ENCODE measurements at places on chromosomes 16 and 17.

GRCh38 chr16:30166202-30166902 lies 17.1 kb upstream of the CORO1A start:
- DNase-seq, result peak; percentile 65

- DNase-seq, result no peak
Observed at GRCh38 chr16:72896485-72897118, 151.3 kb downstream of the ZFHX3 start.

DNA sequence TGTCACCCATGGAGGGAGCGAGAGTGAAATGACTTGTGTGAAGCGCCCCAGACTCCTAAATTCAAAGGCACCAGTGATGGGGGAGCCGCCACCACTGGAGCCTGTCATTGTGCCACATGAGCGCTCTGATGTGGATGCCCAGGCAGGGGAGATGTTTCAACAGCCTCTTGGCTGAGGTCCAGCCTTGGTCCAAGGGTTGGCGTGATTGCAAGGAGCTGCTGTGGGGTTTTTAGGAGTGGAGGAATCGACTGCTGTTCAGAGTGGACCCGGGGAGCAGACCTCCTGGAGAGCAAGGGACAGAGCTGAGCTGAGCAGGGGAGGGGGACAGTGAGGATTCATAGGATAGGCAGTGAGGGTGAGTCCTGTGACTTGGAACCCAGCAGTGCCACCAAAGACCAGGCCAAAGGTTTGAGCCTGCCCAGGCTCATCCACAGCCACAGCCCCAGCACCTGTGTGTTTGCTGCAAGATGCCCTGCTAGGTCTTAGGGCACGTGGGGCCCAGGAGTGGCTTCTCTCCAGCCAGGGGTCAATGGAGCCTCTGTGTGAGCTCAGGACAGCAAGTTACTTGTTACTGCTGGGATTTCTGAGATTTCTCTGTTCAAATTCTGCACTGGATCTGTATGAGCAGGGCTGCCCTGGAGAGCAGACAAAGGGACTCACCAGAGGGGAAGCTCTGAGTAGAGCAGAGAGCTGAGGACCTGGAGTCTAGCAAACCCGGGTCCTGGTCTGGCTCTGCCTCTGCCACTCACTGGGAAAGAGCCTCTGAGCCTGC lies 20.3 kb downstream of the RHBDL3 start:
- no peak for DNase-seq

GRCh38 chr17:7280519-7281073 lies 922 bp upstream of the SLC2A4 start:
- peak; percentile 85 for DNase-seq

DNA sequence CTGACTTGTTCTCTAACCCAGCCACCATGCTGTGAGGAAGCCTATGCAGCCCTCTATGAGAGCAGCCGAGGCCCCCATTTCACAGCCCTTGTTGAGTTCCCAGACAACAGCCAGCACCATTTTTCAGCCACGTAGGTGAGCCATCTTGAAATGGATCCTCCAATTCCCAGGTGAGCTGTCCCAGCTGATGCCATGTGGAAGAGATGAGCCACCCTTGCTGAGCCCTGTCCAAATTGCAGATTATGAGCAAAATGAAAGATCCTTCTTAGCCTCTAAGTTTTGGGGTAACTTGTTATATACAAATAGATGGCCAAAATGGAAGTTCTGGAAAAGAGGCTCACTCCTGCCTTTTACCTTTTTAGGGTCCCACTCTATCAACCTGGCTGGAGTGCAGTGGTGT lies 25.7 kb upstream of the TIMP2 start:
- no peak for DNase-seq

GRCh38 chr16:68179196-68179795 lies 56.6 kb downstream of the ESRP2 start:
- no peak for DNase-seq

DNA sequence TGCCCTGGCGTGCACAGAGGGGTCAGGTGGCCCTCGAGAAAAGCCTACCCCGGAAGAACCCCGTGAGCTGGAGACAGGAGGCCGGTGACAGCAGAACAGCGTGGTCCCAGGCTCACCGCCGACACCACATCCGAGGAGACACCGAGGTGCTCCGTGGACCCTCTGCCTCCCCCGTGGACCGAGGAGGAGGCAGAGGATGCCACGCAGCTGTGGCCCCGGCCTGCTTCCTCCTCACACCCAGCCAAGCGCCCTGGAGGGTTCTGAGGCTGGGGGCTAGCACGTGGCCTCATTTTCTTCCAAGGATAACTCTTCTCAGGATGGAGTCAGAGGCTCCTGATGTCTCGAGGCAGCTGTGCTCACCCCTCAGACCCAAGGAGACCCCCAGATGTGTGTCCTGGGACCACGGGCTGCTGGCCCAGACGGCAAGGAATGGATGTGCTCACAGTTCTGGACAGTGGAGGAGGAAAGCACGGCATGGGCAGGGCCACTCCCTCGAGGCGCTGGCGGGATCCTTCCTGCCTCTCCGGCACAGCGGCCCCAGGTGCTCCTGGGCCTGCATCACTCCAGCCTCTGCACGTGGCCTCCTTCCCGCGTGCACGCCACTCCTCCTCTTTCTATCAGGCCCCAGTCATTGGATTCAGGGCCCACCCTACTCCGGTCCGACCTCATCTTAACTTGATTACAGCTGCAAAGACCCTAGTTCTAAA lies 4.4 kb upstream of the PVALEF start:
- no peak for DNase-seq

Data from GM12891 (cell line).